ENCODE measurements at places on chromosomes 3 and 15.

- DNase-seq, result no peak
Measured at GRCh38 chr3:69997631-69998307, 1.8 kb upstream of the SAMMSON start.

GRCh38 chr3:187746442-187747281, 1.4 kb upstream of the BCL6 start:
- peak; percentile 39 for DNase-seq

DNA sequence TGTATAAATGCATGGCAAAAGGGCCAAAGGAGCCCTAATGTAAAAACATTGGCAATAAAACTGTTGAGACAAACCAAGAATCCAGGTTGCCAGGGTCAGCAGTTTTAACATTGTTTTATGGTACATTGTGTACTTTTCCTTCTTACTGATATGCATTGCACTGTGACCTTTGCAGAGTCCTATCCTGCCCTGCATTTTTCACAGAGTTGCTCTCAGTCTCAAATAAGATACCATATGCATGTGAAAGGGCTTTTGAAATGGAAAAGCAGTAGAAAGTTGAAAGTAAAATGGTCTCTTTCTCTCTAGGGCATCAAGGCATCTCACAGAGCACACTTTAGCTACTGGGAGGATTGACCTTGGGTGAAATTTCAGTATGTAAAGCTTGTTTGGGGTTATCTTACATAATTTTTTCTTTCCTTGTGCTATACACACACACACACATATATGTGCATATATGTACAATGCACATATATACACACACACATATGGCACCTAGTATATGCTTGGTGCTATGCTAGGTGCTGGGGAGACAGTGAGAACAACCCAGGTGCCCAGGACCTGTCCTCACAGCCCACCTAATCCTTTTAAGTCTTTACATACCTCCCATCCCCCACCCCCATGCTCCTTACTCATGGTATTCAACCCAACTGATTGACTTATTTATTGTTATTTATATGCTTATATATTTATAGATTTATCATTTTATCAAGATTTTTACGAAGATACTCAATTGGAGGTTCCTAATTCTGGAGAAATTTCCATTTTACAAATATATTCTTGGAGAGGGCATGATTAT, 1.2 kb upstream of the PPP2R3A start:
- no peak for DNase-seq

GRCh38 chr15:38651328-38652038, 86.9 kb upstream of the RASGRP1 start:
- DNase-seq, result peak; percentile 64

GRCh38 chr3:58867621-58868020, 182.2 kb downstream of the CFAP20DC start:
- DNase-seq, result no peak

DNA sequence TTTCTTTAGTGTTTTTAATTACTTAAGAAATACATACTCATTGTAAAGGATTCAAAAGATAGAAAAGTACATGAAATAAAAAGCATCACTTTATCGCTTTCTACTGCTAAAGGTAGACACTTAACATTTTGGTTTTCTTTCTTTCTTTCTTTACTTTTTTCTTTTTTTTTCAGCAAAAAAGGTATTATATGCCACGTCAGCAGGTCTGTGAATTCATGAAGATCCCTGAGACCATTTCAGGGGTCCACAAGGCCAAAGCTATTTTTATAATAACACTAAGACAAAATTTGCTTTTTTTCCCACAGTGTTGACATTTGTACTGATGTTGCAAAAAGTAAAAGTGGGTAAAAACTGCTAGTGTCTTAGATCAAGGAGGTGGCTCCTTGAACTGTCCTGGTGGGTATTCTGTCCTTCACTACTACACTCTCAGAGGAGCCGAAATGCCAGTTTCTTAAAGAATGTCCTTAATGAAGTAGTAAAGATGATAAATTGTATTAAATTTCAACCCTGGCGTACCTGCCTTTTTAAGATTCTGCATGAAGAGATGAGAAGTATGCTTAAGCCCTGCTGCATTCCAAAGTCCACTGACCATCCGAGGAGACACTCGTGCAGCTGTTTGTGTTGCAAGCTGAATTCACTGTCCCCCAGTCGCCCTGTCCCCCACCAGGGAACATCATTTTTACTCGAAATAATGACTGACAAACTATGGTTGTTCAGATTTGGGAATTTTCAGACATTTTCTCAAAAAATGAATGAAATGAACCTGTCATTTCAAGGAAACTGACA, 106.7 kb upstream of the PIAS1 start:
- DNase-seq, result no peak

DNA sequence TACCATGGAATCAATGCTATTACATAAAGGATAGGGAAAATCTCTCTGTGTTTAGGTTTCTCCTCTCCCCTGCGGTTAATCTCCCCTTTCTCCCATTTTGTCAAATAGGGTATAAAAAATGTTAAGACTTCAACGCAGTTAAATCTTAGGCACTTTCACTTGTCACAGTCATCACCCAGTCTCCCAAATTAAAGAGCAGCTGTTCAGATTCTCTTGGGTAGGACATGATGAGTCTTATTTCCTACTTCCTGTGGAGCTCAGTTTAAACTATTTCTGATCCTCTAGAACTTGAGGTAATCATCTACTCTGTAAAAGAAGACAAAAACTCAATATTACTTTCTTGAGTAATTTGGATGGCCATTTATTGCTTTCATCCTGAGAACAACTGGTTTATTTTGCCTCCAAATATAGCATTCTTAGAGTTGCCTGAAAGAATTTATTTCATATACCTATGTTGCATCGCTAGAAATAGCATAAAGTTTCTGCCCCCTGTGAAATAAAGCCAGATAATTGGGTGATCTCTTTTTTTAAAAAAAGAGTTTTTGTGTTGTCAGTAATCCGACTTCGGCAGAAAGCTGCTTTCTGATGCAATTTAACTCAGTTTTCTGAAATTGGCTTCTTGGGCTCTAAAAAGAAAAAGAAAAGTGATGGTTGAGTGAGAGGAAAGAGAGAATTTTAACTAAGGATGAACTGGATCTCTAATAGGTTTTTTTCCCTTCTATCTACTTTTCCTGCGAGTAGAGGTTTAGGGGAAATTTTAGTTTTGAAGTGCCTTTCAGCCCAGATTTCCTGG, 20.7 kb downstream of the RAP2B start:
- no peak for DNase-seq

- DNase-seq, result peak; percentile 5
Measured at GRCh38 chr3:55405436-55405835, 81.7 kb downstream of the WNT5A start.

DNA sequence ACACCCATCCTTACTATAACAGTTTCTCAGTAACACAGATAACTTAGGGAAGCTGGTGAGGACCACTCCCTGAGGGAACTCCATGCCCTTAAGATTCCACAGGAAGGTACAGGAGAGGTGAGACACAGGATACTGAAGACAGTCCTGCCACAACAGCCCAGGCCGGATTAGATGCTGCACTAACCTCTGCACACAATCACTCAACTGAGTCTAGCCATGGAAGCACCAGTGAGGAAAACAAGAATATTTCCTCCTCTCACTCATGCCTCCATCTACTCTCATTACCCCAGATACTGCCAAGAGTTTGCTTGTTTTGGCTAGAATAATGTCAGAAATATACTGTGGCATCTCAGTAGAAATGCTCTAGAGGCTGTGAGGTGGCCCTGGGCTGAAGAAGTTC, 3.7 kb downstream of the ANO10 start:
- DNase-seq, result no peak

DNA sequence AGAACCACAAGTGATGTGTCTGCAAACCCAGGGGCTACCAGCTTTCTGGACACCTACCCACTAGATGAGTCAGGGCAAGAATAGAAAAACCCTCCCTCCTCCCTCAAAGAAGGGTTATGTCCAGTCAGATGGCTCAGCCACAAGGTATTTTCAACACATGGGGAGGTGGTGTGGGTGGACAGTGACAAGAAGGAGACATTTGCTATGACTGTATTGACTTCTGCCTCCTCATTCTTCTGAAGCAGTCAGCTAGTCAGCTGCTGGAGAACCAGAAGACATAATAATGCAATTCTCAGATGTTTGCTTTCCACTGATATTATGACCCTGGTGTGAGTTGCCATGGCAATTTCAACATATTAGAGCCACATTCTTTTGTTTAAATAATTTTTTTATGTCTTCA, 66.7 kb upstream of the GOLGA8B start:
- no peak for DNase-seq

- no peak for DNase-seq
Measured at GRCh38 chr15:47750030-47750739, 32.9 kb downstream of the SEMA6D start.

DNA sequence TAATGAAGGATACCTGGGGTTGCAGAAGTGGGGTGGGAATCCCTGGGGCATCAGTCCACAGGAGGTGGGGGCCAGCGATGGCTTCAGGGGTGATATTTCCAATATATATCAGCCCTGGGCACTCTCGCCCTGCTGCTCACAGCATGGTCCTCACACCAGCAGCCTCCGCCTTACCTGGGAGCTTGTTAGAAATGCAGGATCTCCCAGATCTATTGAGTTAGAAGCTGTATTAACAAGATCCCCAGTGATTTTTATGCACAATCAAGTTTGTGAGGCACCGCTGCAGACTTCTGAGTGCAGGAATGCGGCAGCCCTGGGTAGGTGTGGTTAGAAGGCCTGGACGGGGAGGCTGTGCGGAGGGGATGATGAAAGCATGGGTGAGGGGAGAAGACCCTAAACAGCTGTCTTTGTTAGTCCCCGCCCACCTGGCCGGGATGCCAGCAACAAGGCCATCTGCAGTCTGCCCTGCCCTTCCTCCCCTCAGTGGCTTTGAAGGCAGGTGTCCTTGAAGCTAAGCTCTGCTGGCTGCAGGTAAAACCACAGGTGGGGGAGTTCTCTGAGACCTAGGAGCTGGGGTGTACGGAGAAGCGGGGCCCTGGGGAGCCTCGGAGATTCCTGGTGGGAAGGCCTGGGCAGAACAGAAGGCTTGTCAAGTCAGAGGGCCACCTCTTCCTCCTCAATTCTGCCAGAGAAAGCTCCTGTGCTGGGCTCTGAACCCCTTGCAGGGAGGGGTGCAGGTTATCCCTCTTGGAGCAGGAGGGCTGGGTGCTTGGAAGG, 11.4 kb downstream of the FAM107A start:
- no peak for DNase-seq
